ENCODE measurements at places on chromosomes 12 and 14.

DNA sequence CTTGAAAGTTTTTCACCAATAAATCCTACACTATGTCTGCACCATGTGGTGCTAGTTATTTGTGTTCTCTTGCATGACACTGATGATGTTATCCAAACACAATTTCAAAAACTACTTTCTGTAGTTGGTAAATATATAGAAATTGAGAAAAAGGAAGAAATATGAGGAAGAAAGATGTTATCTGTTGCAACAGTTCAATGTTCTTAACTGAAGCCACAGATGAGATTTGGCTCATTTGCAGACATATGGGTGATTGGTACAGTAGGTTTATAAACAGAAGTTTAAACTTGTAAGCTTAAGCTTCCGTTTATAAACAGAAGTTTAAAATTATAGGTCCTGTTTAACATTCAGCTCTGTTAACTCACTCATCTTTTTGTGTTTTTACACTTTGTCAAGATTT, at the start of gene CLEC12A:
TSS of gene CLEC12A (plus strand) at position 229 of the 400 bp plus-strand sequence. CDS start 188 bp downstream, outside the sequence.
- no peak for DNase-seq

DNA sequence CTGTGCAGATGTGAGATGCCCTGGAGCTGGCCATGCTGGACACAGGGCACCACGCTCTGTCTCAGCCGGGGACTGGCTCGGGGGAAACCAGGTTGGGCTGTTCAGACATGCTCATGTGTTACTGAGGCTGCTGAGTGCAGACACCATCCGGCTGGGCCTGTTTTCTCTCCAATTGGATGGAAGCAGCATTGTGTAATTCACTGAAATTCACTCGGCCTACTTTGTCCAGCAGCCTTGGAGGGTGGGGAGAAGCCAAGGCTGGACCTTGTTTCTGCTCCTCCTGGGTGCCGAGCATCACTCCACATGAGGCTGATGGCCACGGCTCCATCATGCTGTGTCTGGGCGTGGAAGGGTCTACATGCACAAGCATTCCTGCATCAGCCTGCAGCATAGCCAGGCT, 130.7 kb downstream of the SMOC1 start:
- no peak for DNase-seq

DNA sequence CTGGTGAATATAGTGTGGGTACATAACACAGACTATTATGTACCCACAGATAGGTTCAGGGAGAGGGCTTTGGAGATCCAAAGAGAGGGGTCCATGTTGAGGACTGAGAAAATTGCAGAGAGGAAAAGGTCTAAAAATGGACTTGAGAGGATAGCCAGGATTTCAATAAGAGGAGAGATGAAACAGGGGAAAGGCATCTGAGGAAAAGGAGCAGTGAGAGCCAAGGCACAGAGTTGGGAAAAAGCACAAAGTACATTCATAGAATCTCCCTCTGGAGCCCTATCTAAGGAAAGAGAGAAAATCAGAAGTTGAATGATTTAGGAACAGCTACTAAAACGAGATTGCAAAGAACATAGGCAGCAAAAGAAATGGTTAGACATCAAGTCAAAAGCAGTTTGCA, 182.8 kb downstream of the SRGAP1 start:
- DNase-seq, result no peak

GRCh38 chr12:120814203-120814902, 88.7 kb downstream of the ACADS start:
- DNase-seq, result no peak

- DNase-seq, result peak; percentile 82
Measured at GRCh38 chr12:58148405-58148804, 207.0 kb downstream of the ATP23 start.

- DNase-seq, result no peak
Measured at GRCh38 chr12:7136676-7137075, 6.5 kb downstream of the CLSTN3 start.

DNA sequence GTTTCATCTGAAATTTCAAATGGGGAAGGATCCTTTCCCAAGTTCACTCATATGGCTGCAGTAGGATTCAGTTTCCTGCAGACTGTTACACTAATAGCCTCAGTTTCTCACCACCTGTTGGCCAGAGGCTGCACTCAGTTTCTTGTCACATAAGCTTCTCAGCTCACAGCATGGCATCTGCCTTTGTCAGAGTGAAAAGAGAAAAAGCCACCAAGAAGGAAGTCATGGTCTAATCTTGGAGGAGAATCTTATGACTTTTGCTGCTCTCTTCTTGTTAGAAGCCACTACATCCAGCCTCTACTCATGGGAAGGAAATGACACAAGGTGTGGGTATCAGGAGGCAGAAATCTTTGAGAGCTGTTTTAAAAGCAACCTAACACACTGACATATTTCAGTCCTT, 39.4 kb upstream of the BTG1 start:
- no peak for DNase-seq
